Activated CD4-positive, alpha-beta T cell treated with anti-CD3 and anti-CD28 coated beads, Interleukin-2, amount 10 ng/mL, durations not matched to agents 7 days and 5 days (primary cell): ENCODE measurements at places on chromosomes 16 and 17. TPM values are rescaled to one million over a fixed set of nuclear protein-coding genes. Genes with fewer than 3 reads are reported as not detected.

GRCh38 chr16:58012481-58012880, 11.3 kb downstream of the USB1 start:
- H3K27me3 ChIP-seq = no peaks in the 10 kb centered on the region
- H3K4me3 ChIP-seq = no peak overlapping the region
- no peak for DNase-seq
- H3K4me1 ChIP-seq = no peaks in the 10 kb centered on the region
- no peak overlapping the region for H3K27ac ChIP-seq

GRCh38 chr16:68369697-68370580, 59.1 kb downstream of the PRMT7 start:
- peaks cover 34% of the 10 kb centered on the region for H3K27me3 ChIP-seq
- peak; percentile 49 for DNase-seq
- H3K27ac ChIP-seq = peak overlapping the region; percentile 69
- H3K36me3 ChIP-seq = no peaks in the 10 kb centered on the region
- peaks cover 38% of the 10 kb centered on the region for H3K4me1 ChIP-seq

DNA sequence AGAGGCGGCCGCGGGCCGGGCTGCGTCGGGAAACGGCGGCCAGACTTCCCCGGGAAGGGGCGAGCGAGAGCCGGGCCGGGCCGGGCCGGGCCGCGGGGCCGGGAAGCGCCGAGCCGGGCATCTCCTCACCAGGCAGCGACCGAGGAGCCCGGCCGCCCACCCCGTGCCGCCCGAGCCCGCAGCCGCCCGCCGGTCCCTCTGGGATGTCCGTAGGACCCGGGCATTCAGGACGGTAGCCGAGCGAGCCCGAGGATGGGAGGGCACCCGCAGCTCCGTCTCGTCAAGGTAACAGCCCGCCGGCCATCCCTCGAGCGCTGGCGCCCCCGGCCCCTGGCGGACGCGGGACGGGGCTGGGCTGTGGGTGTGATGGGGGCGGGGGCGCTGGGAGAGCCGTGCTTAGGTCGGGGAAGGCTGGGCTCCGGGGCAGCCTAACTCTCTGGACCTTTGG, at the start of gene CRHR1:
CRHR1 (plus strand) TSS at position 28 of the 448 bp plus-strand sequence; CDS start at position 253, 225 bp downstream.
- H3K36me3 ChIP-seq = no peaks in the 10 kb centered on the region
- H3K4me1 ChIP-seq = peaks cover 9% of the 10 kb centered on the region
- no peak for DNase-seq
- peak within 1 kb of the TSS; percentile 62 for H3K4me3 ChIP-seq
- H3K27ac ChIP-seq = no peak within 1 kb of the TSS
- peaks cover 71% of the 10 kb centered on the region for H3K27me3 ChIP-seq

SHBG gene
- not detected for total RNA-seq

PIRT gene
- total RNA-seq = not detected

GRCh38 chr16:20995711-20996110, 95.1 kb downstream of the LYRM1 start:
- H3K4me3 ChIP-seq = no peak overlapping the region
- no peak overlapping the region for H3K27ac ChIP-seq
- H3K4me1 ChIP-seq = no peaks in the 10 kb centered on the region
- H3K27me3 ChIP-seq = peaks cover 10% of the 10 kb centered on the region
- no peaks in the 10 kb centered on the region for H3K36me3 ChIP-seq
- DNase-seq = no peak

- no peak for DNase-seq
- H3K36me3 ChIP-seq = no peaks in the 10 kb centered on the region
- H3K27ac ChIP-seq = no peak overlapping the region
These were observed 183.2 kb downstream of the CYB561 start for GRCh38 chr17:63262751-63263476.

DNA sequence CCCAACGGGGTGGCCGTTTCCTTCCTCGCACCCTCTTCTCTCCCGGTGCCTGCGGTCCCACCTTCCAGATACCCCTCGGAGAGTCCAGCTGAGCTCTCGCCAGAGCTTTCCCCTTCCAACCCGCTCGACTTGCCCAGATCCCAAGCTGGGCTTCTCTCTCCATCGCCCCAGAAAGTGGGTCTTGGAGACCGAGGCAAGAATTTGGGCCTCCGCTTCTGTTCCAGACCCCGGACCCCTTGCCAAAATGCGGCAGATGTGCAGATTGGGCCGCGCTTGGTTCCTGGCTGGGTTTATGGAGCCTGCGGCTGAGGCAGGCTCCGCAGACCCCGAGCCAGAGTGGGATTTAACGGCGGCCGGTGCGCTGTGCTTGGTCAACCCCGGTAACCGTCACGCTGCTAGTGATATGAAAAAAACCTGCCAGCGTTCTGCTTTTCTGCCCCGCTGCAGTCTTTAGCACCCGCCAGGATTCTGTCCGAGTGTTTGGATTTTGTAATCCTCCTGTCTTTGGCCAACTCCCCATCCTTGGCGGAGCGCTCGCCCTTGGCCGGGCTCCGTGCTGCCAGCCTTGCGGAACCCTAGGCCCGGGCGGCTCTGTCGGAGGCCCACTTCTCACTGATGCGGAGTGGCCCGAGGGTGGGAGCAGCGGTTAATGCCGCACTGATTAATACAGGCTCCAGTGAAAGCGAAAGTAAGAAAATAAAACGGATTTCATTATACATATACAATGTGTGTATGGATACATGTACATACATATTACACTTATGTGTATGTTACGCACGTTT, 754 bp upstream of the SLFN11 start:
- H3K27ac ChIP-seq = peak overlapping the region; percentile 96
- DNase-seq = peak; percentile 42
- H3K4me1 ChIP-seq = peaks cover 53% of the 10 kb centered on the region
- peaks cover 19% of the 10 kb centered on the region for H3K27me3 ChIP-seq
- peak overlapping the region; percentile 89 for H3K4me3 ChIP-seq

TSNAXIP1 gene
- total RNA-seq = 0.27 TPM

DNA sequence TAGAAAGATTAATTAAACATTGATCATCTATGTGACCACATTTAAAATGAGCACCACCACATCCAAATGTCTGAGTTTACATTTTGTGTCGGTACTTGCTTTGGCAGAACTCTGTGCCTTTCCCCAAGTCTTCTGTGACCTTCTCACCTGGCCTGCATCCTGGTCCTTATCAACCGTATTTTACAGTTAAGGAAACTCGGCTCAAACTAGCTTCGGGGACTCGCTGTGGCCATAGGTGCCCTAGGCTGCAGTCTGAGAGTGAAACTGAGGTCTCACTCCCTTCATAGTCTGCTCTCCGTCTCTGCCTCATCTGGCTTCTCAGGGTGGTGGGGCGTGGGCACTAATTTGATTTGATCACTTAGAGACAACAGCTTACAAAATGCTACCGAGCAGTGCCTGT, 555.5 kb downstream of the WWOX start:
- H3K27ac ChIP-seq = no peak overlapping the region
- no peaks in the 10 kb centered on the region for H3K36me3 ChIP-seq
- H3K4me1 ChIP-seq = no peaks in the 10 kb centered on the region
- DNase-seq = no peak
- H3K4me3 ChIP-seq = no peak overlapping the region

KRTAP3-1 gene
- total RNA-seq = not detected

CLEC3A gene
- total RNA-seq = not detected

GRCh38 chr16:84482001-84482891, 22.2 kb downstream of the MEAK7 start:
- DNase-seq = no peak
- H3K4me3 ChIP-seq = no peak overlapping the region
- H3K36me3 ChIP-seq = peaks cover 2% of the 10 kb centered on the region
- H3K4me1 ChIP-seq = no peaks in the 10 kb centered on the region

- H3K4me1 ChIP-seq = no peaks in the 10 kb centered on the region
- peaks cover 2% of the 10 kb centered on the region for H3K27me3 ChIP-seq
- H3K27ac ChIP-seq = no peak overlapping the region
- DNase-seq = no peak
- H3K4me3 ChIP-seq = no peak overlapping the region
- no peaks in the 10 kb centered on the region for H3K36me3 ChIP-seq
These were observed 112.6 kb upstream of the IRX5 start for GRCh38 chr16:54817940-54818574.

- no peak overlapping the region for H3K27ac ChIP-seq
- H3K27me3 ChIP-seq = peaks cover 27% of the 10 kb centered on the region
- DNase-seq = no peak
- H3K4me3 ChIP-seq = no peak overlapping the region
- H3K36me3 ChIP-seq = no peaks in the 10 kb centered on the region
These were observed 40.4 kb upstream of the NDRG4 start for GRCh38 chr16:58459344-58460218.

- H3K4me1 ChIP-seq = peaks cover 30% of the 10 kb centered on the region
- no peak overlapping the region for H3K4me3 ChIP-seq
- no peaks in the 10 kb centered on the region for H3K27me3 ChIP-seq
- H3K36me3 ChIP-seq = peaks cover 27% of the 10 kb centered on the region
- H3K27ac ChIP-seq = peak overlapping the region; percentile 25
- DNase-seq = peak; percentile 92
These were observed 17.6 kb downstream of the DUS2 start for GRCh38 chr16:68040506-68041288.

OR3A3 gene
- total RNA-seq = not detected

SSTR5 gene
- total RNA-seq = not detected

DNA sequence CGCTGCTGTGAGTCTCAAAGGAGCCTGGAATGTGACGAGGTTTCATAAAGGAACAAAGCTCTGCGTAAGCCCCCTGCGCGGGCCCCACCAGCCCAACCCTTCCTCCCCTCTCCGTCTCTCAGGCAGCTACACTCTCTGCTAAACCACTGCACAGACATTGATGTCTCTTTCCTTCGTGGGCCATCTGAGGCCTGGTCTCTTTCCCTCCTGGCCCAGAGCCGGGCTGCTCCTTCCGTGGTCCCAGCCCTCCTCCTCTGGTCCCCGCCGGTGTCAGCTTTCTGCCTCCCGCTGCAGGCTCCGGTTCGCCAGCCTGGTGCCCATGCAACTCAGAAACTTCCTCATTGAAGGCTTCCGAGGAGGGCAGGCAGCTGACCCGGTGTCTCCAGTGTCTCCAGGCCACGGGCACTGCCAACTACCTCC, 7.4 kb downstream of the SCARF1 start:
- H3K4me3 ChIP-seq = no peak overlapping the region
- H3K27ac ChIP-seq = no peak overlapping the region
- H3K4me1 ChIP-seq = no peaks in the 10 kb centered on the region
- DNase-seq = no peak
- H3K36me3 ChIP-seq = no peaks in the 10 kb centered on the region

GRCh38 chr17:63819585-63820537, 7.4 kb upstream of the PSMC5 start:
- H3K27ac ChIP-seq = peak overlapping the region; percentile 69
- H3K36me3 ChIP-seq = peaks cover 79% of the 10 kb centered on the region
- peaks cover 25% of the 10 kb centered on the region for H3K4me1 ChIP-seq

GRCh38 chr17:56160422-56160821, 7.1 kb downstream of the ANKFN1 start:
- H3K4me3 ChIP-seq = no peak overlapping the region
- H3K4me1 ChIP-seq = no peaks in the 10 kb centered on the region
- no peak for DNase-seq
- no peaks in the 10 kb centered on the region for H3K36me3 ChIP-seq
- H3K27me3 ChIP-seq = no peaks in the 10 kb centered on the region

GRCh38 chr17:80065478-80066170, 29.2 kb downstream of the CCDC40 start:
- no peaks in the 10 kb centered on the region for H3K27me3 ChIP-seq
- H3K36me3 ChIP-seq = no peaks in the 10 kb centered on the region
- DNase-seq = no peak

DNA sequence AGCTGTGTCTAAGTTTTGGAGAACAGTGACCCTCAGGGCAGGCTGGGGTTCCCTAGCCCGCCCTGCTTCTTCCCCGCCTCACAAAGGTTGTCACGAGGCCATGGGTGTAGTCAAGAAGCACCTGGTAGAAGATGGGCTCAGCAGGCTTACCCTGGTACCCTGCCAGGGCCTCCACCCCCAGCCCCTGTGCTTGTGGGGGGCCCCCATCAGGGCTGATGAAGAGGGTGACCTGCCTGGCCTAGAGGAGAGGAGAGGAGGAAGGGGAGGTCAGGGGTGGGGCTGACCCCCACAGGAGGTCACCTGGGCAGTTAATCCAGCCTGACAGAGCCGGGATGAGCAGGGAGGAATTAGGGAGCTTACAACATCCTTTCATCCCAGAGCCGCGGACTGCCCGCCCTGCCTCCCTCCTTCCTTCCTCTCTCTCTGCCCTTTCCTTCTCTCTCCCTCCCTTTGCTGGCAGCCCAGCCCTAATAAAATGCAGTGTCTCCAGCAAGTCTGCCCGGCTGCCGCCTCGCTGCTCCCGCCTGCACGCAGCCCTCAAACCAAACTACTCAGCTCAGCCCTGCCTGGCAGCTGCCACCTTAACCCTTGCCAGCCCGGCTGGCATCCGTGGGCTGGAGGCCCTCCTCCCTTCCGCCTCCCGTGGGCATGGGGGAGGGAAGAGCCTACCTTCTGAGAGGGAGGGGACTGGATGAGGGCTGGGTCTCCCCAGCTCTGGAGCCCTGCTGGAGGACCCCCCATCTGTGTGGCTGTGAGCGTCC, 7.2 kb downstream of the DLX3 start:
- no peak overlapping the region for H3K27ac ChIP-seq
- no peak overlapping the region for H3K4me3 ChIP-seq
- peaks cover 64% of the 10 kb centered on the region for H3K27me3 ChIP-seq
- peaks cover 2% of the 10 kb centered on the region for H3K4me1 ChIP-seq
- no peaks in the 10 kb centered on the region for H3K36me3 ChIP-seq

DNA sequence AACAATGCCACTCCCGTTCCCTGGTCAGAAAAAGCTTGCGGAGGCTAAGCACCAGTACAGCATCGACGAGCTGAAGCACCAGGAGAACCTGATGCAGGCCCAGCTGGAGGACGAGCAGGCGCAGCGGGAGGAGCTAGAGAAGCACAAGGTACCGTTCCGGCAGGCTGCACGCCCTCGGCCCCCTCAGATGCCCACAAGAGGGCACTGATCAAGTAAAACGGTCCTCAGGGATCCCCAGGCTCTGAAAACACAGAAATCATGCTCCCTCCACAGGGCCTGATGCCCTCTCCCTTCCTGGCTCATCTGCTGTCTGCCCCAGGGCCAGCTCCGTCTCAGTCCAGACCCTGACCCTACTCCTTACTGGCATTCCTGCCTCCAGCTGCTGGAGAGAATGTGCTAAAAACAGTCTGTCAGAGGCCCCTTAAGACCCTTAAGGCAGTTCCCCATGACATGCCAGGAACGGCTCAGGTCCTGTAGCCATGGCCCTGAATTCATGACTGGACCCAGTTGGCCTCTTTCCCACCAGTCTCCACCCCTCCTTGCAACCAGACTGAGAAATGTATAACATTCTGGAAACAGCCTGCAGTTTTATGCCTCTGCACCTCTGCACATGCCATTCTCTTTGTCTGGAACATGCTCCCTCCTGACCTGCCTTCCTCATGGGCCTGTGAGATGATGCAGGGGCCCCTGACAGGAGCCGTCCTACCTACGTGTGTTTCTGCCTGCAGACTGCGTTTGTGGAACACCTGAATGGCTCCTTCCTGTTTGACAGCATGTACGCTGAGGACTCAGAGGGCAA, 21.8 kb downstream of the DRC3 start:
- no peak overlapping the region for H3K4me3 ChIP-seq

DNA sequence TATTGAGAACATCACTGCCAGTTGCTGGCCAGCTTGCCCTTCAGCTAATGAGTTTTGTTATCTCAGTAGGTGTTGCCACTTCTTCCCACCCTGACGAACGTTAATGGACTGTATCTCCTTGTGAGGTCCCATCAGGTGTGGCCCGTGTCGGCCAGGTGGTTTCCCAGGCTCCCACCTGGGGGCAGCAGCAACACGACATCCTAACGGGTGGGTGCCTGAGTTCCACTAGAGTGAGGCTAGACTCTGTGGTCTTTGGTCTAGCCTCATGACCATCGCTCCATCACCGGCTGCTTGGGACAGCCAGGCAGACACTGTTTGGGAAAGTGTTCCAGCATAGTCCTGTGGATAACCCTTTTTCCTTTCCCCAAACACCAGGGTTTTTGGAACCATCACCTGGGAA, 45.6 kb upstream of the LCMT1 start:
- peak overlapping the region; percentile 81 for H3K27ac ChIP-seq
- peaks cover 3% of the 10 kb centered on the region for H3K36me3 ChIP-seq
- H3K4me3 ChIP-seq = peak overlapping the region; percentile 67
